Endothelial cell (in vitro differentiated cells): ENCODE measurements at places on chromosomes 12 and 14. TPM values are rescaled to one million over a fixed set of nuclear protein-coding genes. Genes with fewer than 3 reads are reported as not detected.
A peak's percentile ranks its signal among the peaks of the same experiment; 100 is the strongest.

DNA sequence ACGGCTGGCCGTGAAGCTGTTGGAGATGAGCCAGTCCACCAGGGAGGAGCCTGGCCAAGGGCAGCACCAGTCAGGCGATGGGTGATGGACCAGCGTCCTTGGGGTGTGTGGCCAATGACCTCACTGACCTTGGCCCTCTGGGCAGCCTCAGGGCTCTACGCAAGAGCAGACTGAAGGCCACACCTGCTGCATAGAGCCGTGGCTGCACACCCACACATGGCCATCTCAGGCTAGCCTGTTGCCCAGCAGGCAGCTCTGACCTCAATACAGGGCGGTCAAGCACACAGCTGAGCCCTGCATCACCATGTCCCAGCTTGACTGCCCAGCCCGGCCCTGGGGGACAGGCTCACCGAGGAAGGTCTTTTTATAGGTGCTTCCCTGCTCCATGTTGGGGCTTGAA, 19.2 kb downstream of the PLEK2 start:
- no peak for DNase-seq

- DNase-seq, result no peak
Observed at GRCh38 chr14:95585953-95586620, 51.2 kb downstream of the GLRX5 start.

The KRT3 gene
- not detected for total RNA-seq

DNA sequence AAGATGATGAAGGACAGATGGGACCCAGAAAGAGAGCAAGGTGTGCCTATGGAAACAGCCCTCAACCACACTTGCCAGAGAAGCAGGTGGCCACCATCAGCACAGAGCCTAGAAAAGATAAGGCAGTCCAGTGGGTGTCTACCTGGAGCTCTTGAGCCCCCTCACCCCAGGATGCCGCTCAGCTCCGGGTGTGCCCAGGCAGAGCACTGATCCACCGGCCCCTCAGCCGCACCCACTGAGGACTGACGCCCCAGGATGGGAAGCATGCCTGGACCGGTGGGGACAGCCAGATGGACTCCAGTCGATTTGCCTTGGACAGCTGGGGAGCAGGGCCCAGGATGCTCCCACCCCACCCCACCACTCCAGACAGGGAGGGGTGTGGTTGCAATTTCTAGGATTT, 15.1 kb upstream of the ZFP36L1 start:
- DNase-seq, result no peak

GRCh38 chr14:54493293-54493692, 4.5 kb upstream of the GMFB start:
- DNase-seq, result peak; percentile 32

The CRIP1 gene
- total RNA-seq, result 2.5 TPM

GRCh38 chr12:104457746-104458693, 1.3 kb downstream of the CHST11 start:
- DNase-seq, result peak; percentile 33
